ENCODE measurements at places on chromosomes 3 and 15.

DNA sequence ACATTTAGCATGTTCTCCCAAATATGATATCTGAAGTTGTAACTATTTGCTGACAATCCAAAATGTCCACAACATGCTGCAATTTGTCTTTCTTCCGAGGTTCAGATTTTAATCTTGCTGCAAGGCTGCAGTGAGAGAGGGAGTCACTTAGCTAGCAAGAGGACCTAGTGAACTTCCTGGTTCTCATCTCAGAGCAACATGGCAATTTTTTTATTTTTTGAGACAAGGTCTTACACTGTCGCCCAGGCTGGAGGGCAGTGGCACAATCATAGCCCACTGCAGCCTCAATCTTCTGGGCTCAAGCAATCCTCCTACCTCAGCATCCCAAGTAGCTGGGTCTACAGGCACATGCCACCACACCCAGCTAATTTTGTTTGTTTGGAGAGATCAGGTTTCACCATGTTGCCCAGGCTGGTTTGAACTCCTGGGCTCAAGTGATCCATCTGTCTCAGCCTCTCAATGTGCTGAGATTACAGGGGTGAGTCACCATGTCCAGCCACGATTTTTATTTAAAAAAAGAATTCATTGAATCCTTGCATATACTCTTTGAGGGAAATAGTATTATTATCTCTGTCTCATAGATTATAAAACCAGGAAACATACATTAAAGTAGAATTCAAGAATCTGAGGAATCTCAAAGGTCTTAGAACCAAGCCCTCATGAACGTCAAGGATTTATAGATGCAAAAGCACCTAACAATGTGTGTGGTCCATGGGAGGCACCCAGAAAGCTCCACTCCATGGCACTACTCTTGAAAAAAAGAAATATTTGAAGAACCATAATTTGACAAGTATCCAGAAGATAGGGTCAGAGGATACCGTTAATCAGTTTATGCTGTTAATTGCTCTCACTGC lies 9.1 kb downstream of the HDC start:
- DNase-seq, result peak; percentile 13

DNA sequence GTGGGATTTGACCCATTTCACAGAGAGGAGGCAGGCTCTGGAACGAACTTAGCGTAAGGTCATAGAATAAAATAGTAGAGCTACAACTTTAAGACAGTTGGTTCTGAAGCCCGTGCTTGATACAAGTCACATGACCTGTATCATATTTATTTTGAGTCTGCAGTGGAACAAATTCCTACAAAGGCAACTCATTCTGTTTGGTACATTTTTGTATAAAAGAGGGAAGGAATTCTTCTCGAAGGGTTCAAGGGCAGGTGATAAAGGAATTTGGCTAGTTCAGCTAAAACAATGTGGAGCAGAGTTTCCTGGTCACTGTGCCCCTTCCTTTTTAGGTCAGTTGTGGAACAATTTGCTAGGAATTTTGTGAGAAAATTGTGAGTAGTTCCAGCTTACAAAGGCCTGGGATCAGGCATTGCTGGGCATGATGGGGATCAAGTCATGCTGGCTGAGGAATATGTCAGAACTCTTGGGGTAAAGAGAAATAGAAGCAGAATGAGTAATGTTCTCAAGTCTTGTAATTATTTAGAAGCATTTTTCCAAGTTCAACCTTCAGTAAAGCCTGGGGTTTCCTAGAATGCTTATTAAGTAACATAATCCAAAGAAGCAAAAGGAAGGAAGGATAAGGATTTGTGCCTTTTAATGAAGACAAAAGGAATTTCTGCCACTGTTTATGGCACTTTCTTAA lies 19.1 kb downstream of the USP3 start:
- no peak for DNase-seq

- no peak for DNase-seq
These were observed 151.9 kb downstream of the FAM43A start for GRCh38 chr3:194837457-194838127.

DNA sequence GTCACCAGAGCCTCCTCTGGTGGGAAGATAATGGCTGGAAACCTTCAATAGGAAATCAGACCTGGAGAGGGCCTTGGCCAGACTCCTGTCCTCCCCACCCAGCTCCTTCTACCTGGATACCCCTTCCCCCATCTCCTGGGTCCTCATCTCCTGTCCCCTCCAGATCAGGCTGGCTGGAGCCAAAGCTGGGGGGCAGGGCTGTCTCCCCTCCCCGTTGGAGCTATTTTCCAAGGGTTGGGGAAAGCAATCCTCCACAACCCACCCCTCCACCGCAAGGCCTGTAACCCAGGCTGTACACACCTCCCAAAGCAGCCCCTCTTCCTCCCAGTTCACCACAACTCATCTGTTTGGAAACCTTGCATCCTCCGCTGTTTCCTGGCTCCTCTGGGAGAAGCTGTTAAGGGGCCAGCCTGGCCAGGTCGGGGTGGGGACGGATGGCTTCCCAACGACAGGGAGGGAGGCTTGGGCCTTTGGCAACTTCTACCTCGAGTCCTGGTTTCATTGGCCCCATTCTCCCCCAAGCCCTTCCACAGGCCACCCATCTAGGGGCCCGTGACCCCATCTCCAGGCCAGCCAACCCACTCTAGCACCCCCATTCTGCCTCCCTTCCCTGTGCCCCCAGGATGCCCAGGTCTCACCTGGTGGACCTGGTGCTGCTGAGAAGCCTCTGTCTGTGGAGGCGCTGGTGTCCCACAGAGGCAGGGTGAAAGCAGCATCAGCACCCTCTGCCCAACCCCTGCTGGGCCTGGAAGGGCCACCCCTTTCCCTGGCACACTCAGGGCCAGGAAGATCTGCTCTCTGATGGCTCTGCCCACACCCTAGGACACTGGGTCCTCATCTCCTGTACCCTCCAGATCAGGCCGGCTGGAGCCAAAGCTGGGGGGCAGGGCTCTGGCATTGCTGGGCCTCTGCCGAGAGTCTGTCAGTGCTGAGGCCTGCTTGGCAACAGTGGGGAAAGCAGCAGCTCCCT lies 22.1 kb upstream of the GOLGA6C start:
- DNase-seq, result no peak

GRCh38 chr3:146646261-146646660 lies 41.1 kb upstream of the PLSCR5 start:
- no peak for DNase-seq

DNA sequence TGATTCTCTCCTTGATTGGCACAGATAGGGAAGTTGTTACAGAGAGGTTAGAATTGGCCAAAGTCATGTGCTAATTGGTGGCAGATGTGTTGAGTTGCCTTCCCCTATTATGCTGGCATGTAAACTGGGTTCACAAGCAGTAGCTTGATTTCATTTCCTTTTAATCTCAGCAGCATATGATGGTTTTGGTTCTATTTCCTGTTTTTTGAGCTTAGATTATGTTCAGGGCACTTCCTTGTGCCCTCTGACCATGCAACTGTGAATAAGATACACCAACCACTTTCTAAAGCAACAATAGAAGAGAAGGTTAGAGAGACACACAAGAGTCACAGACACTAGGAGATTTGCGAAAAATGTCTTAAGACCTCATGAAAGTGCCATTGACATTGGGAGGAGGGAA lies 16.5 kb downstream of the HPS3 start:
- no peak for DNase-seq

DNA sequence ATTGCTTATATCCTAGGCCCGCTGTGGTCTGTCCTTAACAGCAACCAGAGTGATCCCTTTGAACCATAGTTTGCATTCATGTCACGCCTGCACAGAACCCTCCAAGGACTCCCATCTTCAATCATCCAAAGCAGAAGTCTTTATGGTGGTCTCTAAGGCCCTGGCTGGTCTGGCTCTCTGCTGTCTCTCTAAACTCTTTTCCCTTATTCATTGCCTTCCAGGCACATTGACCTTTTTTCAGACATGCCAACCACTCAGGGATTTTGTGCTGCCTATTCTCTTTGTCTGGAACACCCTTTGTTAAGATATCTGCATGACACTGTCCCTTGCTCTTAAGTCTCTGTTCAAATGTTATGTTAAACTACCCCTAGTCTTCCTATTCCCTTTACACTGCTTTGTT lies 21.9 kb upstream of the ZBTB47 start:
- DNase-seq, result no peak

DNA sequence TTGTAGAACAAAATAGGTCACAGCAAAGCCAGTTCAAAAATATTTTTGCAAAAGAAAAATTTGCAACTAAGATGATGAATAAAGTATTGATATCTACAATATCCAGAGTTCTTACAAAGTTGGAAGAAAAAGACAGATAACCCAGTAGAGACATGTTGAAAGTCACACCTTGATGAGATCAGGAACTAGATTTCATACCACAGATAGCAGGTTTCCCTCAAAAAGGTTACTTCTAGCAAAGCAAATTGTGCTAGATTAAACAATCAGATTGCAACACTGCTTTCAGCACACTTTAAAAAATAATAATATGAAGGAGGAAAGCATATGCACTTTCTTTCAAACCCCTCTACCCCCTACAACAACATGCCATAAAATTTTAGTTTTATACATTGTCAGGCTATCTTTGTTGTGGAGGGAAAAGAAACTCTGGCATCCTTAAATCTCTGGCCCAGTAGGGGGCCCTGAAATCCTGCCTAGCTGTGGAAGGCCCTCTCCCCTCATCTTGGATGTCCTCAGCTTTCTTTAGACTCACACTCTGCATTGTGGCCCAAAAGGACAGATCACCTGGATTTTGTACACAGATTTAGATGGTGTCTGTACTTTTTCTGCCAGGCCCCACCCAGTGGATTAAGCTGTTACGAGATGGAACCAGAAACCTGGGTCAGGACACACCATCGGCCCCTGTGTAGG lies 50.9 kb downstream of the CCR3 start:
- DNase-seq, result no peak

- no peak for DNase-seq
These were observed 170.2 kb upstream of the TPRG1 start for GRCh38 chr3:189001559-189001958.

DNA sequence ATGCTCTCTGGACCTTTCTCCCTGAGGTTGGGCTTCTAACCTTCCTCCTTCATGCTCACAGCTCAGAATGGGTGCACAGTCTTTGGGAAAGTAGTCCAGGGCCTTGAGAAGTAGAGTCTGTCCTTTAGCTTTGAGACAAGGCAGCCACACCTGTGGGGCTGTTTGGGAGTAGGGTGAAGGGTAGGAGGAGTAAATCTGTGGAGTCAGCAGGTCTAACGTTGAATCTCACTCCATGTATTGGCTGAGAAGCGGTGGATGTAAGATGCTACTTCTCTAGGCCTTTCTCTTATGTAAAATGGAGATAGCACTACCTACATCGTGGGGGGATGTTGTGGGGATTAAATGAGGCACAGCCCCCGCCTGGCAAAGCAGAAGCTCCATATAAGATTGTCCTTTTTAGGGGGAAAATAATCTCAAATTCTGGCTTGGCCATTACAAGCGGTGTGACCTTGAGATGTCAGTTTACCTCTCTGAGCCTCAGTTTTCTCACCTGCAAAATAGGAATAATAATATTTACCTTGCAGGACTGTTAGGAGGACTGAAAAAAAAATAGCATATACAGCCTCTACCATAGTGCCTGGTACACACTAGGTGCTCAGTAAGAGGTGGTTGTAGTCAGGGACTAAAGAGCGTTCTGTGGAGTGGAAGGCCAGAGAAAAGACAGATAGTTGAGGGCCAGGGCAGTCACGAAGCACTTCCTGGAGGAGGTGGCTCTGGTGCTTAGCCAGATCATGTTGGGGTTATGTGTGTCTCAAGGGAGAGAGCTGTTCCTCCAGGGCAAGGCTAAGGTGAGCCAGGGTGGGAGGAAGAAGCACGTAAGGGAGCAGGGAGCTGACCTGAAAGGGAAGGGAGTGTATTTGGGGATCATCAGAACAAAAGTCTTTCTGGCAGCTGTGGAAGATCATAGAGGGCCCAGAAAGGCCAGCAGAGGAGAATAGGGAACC lies 82.8 kb upstream of the MRPS22 start:
- DNase-seq, result no peak

- no peak for DNase-seq
These were observed 1.3 kb downstream of the ISL2 start for GRCh38 chr15:76337696-76338485.

GRCh38 chr3:112654979-112655378 lies 14.0 kb upstream of the CCDC80 start:
- no peak for DNase-seq

GRCh38 chr3:126770096-126770495 lies 66.1 kb downstream of the CHCHD6 start:
- no peak for DNase-seq

DNA sequence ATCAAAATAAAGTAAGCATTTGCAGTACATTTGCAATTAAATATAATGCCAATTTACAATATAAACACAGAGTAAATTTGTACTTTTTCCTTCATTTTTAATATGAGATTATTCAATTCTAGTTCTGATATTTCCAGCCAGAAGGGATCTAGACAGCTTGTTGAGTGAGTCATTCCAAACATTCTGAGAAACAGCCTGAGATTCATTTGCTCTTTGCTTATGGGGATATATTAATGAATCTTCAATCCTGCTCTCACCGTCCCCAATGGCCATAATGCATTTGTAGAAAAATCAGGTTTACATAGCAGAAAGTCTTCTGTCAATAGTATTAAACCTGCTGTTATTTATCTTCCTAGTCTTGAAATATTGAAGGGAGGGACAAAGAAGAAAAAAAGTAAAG lies 554.2 kb downstream of the TUSC7 start:
- DNase-seq, result peak; percentile 18

DNA sequence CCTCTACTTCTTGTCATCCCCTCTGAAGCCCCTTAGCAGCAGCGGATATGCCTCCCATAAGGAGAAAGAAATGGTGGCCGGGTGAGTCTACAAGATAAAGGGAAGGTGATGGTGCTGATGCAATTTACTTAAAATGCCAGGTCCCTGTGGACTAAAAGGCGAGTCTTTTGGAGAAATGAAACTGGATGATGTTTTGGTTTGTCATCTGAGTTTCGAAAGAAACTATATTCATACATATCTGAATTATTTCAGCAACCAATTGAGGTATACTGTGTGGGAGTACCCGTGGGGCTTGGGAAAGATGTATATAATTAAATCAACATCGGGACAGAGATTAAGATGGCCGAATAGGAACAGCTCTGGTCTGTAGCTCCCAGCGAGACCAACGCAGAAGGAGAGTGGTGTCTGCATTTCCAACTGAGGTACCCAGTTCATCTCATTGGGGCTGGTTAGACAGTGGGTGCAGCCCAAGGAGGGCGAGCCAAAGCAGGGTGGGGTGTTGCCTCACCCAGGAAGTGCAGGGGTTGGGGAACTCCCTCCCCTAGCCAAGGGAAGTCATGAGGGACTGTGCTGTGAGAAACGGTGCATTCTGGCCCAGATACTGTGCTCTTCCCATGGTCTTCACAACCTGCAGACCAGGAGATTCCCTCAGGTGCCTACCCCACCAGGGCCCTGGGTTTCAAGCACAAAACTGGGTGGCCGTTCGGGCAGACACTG lies 210.6 kb upstream of the CHRM5 start:
- DNase-seq, result no peak

GRCh38 chr15:59011262-59011952 lies 23.9 kb downstream of the RNF111 start:
- DNase-seq, result no peak

GRCh38 chr3:147361454-147362420 lies 44.6 kb downstream of the ZIC4 start:
- DNase-seq, result peak; percentile 8

GRCh38 chr15:35926007-35926380 lies 380.0 kb upstream of the DPH6 start:
- no peak for DNase-seq

All from DMS 273 treated with DMSO at 0.1 percent for 48 hours (cell line).